Activated CD8-positive, alpha-beta memory T cell treated with anti-CD3 and anti-CD28 coated beads for 1 hour (primary cell): ENCODE measurements at places on chromosomes 1 and 21.

DNA sequence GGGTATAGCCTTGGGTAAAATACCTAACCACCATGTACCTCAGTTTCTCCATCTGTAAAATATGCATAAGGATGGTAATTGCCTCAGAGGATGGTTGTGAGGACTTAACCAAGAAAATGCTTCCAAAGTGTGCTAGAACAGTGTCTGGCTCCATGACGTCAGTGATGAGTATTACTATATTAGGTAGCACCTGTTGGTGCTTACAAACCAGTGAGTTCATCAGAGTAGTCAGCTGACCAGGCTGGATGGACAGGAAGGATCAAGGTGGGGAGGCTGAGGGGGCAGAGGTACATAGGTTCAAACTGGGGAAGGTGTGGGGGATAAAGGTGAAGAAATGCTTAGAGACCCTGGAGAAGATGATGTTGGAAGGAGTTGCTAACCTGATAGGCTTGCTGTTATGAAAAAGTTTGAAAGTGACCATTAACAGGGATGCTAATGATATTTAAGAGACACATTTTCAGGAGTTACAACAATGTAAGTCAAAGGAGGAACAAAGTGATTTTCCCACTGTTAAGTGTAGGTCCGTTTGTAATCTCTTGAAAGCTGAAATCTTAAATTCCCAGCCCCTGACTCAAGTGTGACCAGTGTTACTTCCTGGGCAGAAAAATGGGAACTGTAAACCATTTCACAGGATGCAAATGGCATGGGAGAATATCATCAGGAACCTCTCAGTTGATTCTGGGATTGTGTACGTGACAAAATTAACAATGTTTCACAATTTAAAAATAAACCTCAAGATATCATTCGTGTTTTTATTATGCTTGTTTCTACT lies 4.4 kb downstream of the NTPCR start:
- no peak for DNase-seq

GRCh38 chr1:121586369-121587229 lies 401.8 kb downstream of the SRGAP2C start:
- DNase-seq = no peak

DNA sequence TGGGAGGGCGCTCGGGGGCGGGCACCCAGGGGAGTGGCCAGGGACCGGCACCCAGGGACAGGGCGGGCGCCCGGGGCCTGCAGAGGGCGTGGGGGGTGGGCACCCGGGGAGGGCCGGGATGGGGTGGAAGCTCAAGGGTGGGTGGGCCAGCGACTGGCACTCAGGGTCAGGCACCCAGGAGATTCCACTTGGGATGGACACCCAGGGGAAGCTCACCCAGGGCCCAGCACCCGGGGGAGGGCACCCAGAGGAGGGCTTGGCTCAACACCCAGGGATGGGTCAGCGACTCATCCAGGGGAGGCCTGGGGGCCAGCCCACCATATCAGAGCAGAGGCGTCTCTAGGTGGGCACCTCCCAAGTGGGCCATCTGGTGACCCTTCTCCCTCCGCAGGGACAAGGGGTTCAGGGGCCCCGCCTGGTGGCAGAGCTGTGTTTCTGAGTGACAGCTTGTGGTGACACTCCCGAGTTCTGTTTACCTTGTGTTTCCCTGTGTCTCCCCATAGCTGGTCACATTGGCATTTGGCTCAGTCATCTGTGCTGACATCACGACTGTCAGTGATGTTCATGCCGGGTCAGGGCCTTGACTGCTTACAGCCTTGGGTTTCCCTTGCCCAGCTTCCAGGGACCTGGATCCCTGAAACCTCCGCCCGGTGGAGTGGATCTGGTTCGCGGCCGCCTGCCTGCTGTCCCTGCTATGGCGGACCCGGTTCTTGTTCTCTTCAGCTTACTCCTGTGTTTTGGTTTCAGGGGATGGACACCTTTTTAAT lies 749 bp downstream of the IBA57 start:
- peak; percentile 37 for DNase-seq

GRCh38 chr1:186002406-186002805 lies 268.2 kb downstream of the HMCN1 start:
- DNase-seq = no peak

DNA sequence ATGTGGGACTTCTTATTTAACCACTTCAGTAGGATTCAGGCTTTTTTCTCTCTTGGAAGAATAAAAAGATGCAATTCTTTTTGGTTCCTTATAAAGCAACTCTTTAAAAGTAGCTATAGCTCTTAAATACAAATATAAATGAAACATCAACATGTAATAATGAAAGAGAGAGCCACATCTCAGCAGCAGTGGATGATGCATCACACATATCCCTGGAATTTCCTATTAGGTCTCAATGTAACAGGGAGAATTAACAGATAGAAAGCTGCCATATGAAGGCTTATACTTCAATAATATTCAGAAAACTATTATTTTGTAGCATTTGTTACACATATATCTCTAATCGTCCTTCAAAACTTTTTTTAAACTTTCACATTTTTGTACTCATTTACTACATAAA lies 119.0 kb upstream of the USH2A start:
- no peak for DNase-seq

- no peak for DNase-seq
These were observed 138.2 kb upstream of the RAB4A start for GRCh38 chr1:229132706-229133105.

GRCh38 chr1:197844651-197845050 lies 57.8 kb upstream of the C1orf53 start:
- DNase-seq = no peak

- DNase-seq = no peak
These were observed 56.1 kb downstream of the NDUFS5 start for GRCh38 chr1:39082010-39082799.

DNA sequence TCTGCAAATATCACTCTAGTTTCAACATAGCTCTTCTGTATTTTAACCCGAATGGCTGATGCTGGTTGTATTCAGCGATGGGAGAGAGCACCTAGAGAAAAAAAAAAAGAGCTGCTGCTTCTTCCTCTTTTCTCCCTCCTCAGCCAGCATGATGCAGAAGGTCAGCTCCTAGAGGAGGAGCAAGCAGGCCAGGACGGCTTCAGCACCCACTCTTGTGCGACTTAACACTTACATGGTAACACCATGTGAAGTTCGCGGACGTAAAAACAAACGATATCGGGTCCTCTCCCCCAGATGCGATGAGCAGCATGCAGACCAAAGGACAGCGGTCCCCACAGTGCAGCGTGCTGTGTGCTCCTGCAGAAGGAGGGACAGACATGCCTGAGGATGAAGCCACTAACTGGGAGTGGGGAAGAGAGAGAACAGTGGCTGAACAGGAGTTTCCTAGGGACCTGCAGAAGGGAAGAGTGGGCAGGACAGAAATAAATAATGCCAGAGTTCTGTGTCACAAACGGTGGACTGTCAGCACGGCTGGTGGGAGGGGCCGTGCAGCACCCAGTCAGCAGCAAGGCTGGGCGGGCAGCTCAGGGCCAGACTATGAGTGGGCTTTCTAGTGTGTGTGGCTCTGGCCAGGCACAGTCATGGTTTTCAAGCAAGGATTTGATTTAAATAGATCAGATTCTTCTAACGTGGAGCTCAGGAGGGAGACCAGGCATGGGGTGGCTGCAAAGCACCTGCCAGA lies 11.4 kb upstream of the B3GALT5 start:
- no peak for DNase-seq

- DNase-seq = no peak
These were observed 7.0 kb downstream of the ALDH4A1 start for GRCh38 chr1:18895317-18895716.

DNA sequence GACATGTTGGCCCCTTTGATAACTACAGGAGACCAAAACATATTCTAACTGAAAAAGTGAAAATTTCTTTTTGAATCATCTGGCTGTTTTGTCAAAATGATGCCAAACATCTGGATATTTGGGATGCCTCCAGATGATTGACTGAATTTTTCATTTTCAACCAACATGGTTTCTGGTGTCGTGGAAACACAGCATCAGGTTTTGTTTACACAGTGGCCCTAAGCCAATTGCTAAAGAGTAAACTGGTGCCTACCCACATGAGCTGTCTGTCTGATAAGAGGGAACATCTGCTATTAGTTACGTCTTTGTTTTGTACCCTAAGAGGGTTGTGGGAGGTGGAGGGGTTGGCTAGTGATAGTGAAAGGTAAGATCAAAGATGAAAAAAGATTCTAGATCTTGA lies 204.8 kb downstream of the KCNK2 start:
- no peak for DNase-seq

- DNase-seq = peak; percentile 57
These were observed 10.4 kb downstream of the EMC1 start for GRCh38 chr1:19240673-19241538.

GRCh38 chr1:72284348-72285073 lies 2.2 kb upstream of the NEGR1 start:
- DNase-seq = no peak

- DNase-seq = no peak
These were observed 42.4 kb downstream of the CAMTA1 start for GRCh38 chr1:6827630-6828165.

DNA sequence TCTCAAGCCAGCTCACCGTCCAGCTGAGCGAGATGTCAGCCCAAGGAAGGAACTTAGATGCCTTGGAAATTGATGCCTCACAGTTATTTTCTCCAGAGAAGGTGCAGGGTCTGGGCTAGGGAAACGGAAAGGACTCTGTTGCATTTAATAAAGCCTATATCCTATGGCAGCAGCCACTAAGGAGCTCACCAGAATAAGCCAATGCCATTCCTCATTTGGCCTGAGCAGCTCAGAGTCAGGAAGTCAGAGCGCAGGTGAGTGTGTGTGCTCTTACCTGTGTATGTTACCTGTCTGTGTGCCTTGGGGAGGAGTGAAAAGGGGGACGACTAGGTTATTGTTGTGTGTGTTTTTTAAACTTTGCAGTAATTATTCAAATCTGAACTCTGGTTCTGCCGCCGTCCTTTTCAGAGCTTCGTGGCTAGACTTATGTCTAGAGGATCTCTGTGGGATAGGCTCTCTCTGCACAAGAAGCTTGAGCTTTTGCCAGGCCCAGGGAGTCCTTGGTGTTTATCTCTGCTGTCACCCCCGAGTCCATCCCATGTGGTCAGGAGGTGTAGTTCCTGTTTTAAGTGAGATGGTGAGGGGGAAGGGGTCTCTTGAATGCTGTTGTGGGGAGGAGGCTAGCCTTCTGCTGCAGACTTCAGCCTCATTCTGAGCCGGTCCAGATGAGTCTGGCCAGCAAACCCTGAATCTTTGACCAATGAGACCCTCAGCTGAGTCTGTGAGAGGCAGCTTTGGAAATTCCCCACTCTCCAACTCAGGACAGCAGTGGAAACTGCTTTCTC lies 2.4 kb downstream of the TMCC2 start:
- no peak for DNase-seq

DNA sequence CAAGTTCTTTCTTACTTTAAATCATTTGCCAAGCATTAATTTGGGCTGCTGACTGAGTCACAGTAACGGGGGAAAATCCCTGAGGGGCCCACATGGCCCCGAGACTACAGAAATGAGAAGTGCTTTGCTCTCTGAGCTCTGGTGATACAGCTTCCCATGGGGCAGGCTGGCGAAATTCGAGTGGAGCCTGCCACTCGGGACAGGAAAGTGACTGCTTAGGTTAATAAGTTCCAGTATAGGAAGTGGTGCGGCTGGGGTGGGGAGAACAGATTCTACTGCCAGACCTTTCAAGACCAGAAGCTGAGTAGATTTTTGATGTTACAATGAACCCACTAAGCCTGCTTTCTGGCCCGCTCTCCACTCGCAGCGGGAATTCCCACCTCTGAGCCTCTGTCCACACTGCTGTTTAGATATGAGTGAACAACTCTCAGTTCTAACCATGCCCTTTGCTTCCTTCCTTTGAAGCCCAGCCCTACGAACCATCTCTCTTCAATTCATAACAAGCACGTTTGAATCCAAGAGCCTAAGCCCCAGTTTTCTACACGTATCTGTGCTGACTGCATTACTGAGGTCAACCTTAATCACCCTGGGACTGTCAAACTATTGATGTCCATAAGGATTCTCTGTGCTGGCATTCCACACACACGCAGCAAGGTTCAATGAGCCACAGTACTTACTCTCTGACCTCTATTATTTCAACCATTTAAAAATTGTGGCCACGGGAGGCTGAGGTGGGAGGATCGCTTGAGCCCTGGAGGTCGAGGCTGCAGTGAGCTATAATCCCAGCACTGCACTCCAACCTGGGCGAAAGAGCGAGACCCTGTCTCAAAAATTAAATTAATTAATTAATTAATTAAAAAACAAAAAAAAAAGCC lies 9.6 kb downstream of the ZBTB17 start:
- DNase-seq = no peak

GRCh38 chr1:111644506-111644905 lies 24.9 kb downstream of the RAP1A start:
- DNase-seq = no peak

- DNase-seq = no peak
These were observed 15.7 kb downstream of the IFNAR2 start for GRCh38 chr21:33245289-33245918.

DNA sequence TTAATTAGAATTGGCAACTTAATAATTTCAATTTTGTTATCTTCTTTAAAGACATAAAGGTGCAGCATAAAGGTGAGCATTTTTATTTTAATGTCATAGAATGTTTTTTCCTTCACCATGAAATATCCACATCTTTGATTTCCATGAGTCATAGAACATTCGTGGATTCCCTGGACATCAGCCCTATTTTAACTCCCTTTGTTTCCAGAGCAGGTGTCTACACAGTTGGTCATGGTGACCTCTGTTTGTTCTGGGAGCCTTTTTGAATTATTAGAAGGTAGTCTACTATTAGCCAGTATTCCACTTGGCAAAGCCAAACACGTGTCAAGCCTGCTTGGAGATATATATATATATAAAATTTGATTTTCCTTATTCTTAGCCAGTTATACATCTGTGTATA lies 572.9 kb downstream of the LTN1 start:
- no peak for DNase-seq

- DNase-seq = no peak
These were observed 45.7 kb upstream of the DEPDC1 start for GRCh38 chr1:68542586-68542985.

DNA sequence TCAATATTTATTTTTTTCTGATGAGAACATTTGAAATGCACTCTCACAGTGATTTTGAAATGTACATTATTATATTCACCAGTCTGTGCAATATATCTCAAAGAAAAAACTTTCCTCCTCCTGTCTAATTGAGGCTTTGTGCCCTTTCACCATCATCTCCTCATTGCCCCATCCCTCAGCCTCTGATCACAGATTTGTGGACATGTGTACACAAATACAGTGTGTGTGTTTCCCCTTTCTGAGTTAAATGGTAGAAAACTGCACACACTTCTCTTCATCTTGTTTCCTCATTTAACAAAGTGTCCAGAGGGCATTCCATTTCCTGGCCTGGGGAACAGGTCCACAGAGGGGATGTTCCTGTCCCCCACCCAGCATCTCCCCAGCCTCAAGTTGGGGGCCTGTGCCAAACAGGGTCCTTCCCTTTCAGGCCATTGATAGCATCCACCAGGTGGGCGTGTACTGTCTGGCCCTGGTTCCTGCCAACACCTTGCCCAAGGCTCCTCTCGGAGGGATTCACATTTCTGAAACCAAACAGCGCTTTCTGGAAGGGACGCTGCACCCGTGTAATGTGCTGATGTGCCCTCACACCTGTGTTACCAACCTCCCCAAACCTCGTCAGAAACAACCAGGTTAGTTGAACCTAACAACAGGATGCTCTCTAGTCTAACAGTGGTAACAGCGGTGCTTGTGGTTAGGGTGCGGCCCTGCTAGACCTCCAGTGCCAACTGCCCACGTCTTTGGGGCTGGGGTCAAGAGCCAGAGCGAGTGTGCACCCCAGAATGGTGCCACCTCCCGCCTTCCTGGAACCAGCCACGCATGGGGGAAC lies 54.6 kb downstream of the S100B start:
- peak; percentile 69 for DNase-seq
